ENCODE measurements at places on chromosomes 16 and 17.

GRCh38 chr17:78034429-78035091, 76.1 kb downstream of the TNRC6C start:
- DNase-seq, result no peak

DNA sequence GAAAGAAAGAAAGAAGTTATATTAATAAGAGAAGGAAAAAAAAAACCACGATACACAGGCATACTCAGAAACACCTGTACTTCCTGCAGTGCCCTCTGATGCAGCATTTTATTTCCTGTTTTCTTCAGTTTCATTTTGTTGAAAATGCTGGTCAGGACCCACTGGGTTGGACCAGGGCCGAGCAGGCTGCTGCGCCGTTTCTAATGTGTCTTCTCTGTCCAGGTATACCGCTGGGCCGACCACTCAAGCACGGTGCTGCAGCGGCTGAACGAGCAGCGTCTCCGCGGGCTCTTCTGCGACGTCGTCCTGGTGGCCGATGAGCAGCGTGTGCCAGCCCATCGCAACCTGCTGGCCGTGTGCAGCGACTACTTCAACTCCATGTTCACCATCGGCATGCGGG, 8.3 kb downstream of the KLHL36 start:
- DNase-seq, result no peak

GRCh38 chr16:9384141-9384540, 292.7 kb downstream of the HAPSTR1 start:
- DNase-seq, result no peak

- DNase-seq, result no peak
Observed at GRCh38 chr16:50525262-50525661, 22.9 kb upstream of the NKD1 start.

- no peak for DNase-seq
Observed at GRCh38 chr17:21251337-21252010, 1.7 kb downstream of the NATD1 start.

GRCh38 chr16:35185366-35186044, 1726.1 kb downstream of the TP53TG3F start:
- no peak for DNase-seq

DNA sequence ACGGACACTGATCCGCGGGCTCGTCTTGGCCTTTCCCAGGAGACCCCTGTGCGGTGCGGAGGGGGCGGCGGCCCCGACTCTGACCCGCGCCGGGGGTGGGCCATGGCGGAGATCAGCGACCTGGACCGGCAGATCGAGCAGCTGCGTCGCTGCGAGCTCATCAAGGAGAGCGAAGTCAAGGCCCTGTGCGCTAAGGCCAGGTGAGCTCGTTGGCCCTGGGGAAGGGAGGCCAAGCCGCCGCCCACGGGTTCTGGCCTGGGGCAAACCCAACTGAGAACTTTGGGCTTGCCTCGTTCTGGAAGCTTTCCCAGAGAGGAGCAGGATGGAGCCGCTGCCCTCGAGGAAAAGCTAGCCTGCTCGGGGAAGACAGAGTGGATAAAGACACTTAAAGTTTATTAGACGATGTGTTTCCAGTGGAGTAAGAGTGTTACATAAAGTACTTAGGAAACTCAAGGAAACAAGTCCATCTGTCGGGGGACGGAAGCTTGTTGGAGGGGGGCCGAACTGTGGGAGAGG, 540 bp downstream of the PPP4C start:
- no peak for DNase-seq

DNA sequence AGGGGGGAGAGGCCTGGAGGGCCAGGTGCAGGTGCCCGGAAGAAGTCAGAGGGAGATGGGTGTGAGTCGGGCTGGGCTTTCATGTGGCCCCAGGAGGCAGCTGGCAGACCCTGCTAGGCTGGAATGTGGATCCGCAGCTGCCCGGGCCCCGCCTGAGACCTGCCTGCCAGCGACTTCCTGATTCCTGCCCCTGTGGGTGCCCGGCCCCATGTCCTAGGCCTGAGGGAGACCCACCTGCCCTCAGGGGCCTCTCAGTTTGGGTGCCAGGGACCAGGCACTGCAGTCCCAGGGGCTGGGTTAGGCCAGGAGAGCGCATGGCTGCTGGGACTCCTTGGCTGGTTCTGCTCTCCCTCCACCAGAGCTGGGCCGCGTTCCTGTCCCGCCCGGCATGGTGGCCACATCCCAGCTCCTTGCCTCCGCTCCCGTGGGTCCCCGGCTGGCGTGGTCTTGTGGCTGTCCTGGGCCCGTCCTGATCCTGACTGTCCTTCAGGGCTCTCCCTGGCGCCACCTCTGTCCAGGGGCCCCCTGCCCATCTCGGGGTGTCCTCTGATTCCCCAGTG, 22.1 kb upstream of the SPNS2 start:
- peak; percentile 97 for DNase-seq

GRCh38 chr17:79132271-79133064, 57.8 kb downstream of the ENGASE start:
- DNase-seq, result no peak

DNA sequence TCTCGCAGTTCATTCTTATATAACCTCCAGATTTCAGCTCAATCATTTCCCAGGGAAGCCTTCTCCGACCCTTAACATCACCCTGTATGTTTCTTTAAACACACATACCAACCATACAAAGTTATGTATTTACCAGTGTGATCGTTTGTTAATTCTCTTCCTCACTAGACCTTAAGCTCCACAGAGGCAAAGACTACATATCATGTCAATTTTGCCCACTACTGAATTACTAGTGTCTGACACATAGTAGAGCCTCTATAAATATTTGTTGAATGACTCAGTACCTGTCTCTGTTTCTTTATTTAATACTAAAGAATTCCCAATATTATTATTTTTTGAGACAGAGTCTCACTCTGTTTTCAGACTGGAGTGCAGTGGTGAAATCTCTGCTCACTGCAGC, 137.2 kb downstream of the SHISA9 start:
- no peak for DNase-seq

- DNase-seq, result no peak
Observed at GRCh38 chr16:17365591-17366298, 105.0 kb downstream of the XYLT1 start.

DNA sequence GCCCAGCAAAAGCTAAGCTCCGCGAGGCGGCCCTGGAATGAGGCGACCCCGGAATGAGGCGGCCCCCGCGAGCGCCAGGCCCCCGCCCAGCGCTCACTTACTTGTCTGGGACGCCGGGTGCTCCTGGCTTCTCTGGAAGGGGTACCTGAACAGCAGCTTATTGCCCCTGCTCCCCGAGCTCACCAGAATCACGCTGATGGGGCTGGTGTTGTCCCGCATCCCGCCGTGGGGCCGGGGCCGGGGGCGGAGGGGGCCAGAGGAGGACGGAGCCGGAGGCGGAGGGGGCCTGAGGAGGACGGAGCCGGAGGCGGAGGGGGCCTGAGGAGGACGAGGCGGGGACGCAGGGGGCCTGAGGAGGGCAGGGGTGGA, 440 bp downstream of the NPRL3 start:
- DNase-seq, result no peak

DNA sequence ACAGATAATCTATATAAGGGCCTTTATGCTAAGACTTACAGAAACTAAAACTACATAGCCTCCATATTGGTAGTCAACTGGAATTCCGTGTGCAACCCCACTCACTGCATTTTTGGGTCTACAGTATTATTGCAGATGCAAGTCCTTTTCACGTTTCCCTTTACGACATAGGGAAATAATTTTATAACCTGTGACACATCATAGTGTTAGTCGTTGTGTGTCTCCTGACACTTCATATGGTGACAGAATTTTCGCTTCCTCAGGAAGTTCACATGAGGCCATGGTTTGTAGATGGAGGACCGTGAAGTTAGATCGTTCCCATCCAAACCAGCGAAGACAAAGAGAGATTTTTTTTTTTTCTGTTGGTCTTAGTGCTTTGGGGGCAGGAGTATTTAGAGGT, 15.7 kb upstream of the MRC2 start:
- DNase-seq, result no peak

DNA sequence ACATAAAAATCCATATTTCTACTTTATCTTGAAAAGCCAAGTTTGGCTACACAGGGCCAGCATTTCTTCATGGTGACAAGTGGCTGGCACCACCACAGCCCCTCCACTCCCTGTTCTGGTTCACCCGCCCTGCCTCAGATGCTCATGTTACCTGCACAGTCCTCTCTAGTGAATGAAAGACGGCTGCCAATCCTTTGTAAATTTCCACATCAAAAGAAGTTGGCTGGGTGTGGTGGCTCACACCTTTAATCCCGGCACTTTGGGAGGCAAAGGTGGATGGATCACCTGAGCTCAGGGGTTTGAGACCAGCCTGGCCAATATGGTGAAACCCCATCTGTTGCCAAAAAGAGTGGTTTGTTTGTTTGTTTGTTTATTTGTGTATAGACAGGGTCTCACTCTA, 19.9 kb upstream of the CORO1A start:
- peak; percentile 58 for DNase-seq

DNA sequence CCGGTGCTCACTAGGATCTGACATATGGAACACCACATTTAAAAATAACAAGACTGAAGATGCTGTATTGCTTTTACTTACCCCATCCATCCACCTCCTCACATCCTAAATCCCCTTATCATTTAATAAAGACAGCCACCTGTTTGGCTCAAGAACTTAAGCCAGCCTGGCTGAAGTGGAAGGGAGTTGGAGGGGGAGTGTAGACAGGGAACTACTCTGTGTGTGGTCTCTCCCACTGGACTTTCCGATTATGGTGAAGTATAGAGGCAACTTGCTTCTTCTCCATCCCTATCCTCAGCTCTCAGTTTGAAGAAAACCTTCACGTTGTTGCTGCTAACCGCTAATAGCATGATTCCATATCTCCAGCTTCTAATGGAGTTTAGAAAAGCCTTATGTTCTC, 313.4 kb downstream of the CDH11 start:
- DNase-seq, result no peak

GRCh38 chr16:82111944-82112343, 58.1 kb downstream of the MPHOSPH6 start:
- peak; percentile 3 for DNase-seq

DNA sequence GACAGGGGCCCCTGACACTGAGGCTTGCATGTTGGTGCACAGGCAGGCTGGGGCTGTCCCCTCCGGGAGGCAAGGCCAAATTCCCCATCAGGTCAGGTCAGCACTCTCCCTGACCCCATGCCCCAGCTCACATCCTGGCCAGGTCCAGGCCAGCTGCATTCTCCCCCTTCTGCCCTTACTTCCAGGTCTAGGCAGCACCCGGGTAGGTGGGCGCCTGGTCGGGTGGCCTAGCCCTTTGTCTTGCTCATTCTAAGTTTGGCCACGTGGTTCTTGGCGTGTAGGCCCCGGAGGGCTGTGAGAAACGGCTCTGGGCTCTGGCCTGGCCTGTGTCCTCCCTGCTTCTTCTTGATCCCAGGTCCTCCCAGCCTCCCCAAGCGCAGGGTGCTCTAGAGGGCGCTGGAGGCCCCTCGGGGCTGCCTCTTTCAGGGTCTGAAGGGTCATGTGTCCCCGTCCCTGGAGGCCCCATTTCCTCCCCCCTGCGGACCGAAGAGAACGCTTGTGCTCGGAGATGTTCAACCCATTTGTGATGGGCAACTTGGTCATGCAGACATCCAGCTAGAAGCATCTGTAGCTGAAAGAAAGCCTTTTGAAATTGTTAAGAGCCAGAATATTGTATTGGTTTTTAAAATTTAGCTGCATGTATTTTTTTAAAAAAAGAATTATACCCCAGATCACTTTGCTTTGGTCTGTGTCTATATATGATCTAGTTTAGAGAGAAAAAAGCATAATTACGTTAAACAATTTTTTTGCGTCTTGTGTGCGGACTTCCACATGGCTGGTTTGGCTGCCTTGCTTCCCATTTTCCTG, 6.7 kb downstream of the BAHCC1 start:
- no peak for DNase-seq

DNA sequence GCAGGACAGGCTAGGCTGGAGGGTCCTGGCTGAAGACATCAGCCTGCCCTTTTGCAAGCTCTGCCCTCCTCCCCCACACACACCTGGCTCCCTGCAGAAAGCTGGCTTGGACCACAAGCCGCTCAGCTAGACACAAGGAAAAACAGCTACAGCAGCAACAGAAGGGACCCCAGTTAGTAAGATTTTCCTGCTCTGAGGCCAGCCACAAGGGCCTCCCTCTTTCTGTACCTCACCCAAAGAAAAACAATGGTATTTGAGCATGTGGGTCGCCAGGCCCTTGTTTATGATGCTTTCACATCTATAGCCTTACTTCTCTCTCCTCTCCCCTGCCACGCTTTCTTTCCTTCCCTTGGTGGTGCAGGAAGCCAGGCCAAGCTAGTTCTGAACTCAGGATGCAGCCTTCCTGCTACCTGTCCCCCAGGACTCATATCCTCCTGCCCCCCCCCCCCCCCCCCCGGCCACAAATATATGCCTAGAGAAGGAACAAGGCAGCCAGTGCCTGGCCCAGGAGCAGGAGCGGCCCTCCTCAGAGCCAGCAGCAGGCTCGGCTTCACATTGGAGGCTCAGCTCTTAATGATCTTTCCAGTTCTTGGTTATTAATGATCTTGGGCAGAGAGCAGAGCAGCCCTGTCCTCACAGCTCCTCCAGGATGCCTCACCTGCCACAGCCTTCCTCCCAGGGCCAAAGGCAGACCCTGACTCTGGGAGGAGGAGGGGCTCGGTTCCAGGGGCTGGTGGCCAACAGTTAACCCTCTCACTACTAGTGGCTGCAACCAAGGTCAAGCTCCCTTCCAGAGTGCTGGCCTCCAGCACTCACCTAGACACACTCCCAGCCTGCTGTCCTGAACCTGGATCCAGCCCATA, 19.5 kb downstream of the GRIN2C start:
- DNase-seq, result no peak

GRCh38 chr17:42287305-42287976, 857 bp upstream of the STAT5A start:
- DNase-seq, result no peak

DNA sequence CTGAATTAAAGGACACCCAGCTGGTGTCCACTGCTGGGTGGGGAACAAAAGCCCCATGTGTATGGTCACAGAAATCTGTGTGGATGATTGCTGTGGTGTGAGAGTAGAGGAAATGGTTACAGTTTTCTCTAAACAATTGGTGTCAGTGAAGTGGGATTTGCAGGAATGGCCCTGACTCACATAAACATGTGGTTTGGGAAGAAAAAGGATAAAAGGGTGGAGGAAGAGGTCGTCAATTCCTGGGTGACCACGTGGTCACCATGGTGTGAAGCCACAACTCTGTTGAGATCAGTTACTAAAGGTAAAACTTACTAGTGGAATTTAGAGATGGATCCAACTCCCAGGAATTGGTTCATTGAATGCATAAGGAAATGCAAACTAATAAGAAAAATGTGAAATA, 3.6 kb upstream of the TUBG2 start:
- peak; percentile 69 for DNase-seq

DNA sequence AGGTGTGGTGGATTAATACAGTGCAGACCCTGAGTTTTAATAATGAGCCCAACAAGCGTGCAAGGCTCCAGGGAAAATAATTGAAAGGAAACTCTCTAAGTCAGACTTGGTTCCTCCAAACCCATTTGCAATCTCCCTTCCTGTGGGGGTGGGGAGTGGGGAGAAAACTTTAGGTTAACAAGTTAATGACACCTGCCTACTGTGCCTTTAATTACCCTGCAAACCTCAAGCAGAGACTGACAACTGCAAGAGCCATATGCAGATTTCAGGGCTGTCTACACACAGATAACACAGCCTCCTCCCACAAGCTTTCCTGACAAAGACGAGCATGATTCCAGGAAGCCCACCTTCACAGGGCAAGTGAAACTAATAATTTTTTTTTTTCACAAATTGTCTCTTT, 359.3 kb downstream of the HS3ST4 start:
- DNase-seq, result no peak
